ENCODE measurements at places on chromosomes 3 and 15.

DNA sequence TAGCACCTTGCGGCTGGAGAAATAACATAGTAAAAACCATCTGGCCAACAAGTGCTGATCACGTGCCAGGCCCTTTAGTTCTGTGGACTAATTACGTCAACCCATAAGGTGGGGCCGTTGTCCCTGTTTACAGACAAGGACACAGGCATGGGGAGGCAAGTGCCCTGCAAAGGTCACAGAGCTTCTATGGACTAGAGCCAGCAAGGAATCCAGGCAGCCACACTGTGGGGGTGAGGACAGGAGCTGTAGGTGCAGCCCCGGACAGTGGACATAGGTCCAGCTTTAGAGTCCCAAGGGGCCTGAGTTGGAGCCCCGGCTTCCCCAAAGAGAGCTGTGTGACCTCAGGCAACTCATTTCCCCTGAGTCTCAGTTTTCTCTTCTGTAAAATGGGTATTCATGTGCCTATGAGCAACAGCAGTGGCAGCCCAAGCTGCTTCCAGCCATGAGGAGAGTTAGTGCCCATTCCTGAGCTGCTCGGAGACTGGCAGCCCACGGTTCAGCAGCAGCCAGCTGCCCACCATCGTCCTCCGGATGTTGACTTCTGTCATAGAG lies 13.9 kb downstream of the CHST13 start:
- DNase-seq, result peak; percentile 91

GRCh38 chr3:143529018-143529478 lies 319.2 kb downstream of the SLC9A9 start:
- peak; percentile 9 for DNase-seq

DNA sequence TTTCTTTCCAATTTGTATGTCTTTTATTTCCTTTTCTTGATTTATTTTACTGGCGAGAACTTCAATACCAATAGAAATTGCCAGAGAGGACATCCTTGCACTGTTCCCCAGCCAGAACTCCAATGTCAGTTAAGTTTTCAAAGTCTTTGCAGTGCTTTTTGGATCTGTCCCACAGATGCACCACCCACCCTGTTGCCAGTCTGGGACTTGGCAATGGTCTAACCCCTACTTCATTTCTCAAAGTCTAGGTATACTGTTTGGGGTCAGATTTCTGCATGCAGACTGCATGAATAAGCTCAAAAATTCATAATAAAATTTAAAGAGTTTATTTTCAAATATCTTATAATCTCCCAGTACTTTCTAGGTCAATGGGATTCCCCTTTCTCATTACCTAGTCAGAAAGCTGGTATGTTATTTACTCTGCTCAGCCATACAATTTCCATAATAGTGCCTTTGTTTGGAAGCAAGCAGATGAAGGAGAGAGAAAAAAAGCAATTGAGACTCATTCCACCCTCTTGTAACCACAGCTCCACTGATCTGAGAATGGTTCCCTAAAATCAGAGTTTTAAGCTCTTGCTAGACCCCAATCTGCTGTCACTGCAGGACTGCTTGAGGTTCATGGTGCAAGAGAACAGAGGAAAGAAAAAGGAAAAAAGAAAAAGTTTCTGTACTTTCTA lies 125.9 kb upstream of the PLXND1 start:
- DNase-seq, result no peak

- DNase-seq, result no peak
Measured at GRCh38 chr3:123760817-123761216, 123.3 kb downstream of the MYLK start.

- no peak for DNase-seq
Measured at GRCh38 chr3:188649521-188649920, 495.6 kb downstream of the LPP start.

- no peak for DNase-seq
Measured at GRCh38 chr3:138206196-138206595, 19.1 kb downstream of the ARMC8 start.

GRCh38 chr3:89306540-89306939 lies 199.1 kb downstream of the EPHA3 start:
- no peak for DNase-seq
